ENCODE measurements at places on chromosomes 6 and 20. TPM values are rescaled to one million over a fixed set of nuclear protein-coding genes. Genes with fewer than 3 reads are reported as not detected.
A peak's percentile ranks its signal among the peaks of the same experiment; 100 is the strongest.

DNA sequence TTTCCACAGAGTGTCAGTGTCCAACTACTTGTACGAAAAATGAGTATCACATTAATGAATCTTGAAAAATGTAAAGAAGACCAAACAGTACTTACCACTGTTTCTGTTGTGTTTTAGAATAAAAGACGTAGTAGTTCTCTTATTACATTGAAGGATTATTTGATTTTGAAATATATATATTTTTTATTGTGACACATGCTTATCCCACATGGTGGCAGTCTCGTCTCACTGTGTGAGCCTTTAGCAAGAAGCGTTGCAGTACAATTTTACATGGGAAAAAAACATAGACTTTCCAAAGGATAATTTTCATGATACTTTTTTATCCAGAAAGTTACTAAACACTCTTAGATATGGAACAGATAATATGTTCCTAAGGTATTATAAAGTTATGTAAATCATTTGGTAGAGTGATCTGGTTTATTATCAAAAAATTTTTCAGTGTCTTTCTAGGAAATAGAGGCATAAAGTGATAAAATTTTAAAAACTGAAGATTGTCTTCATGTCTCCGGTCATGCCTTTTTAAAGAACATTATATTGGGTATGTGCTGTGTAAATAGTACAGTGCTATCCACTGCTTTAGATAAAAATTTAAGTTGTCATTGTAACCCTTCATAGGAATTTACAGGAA is 117.5 kb upstream of the SAMD5 start:
- peak; percentile 22 for DNase-seq

The CFB gene
- 2.2 TPM for total RNA-seq

The SNAP25 gene
- 3.5 TPM for total RNA-seq

- DNase-seq, result peak; percentile 6
Observed at GRCh38 chr6:154123155-154123956, 84.3 kb downstream of the OPRM1 start.

DNA sequence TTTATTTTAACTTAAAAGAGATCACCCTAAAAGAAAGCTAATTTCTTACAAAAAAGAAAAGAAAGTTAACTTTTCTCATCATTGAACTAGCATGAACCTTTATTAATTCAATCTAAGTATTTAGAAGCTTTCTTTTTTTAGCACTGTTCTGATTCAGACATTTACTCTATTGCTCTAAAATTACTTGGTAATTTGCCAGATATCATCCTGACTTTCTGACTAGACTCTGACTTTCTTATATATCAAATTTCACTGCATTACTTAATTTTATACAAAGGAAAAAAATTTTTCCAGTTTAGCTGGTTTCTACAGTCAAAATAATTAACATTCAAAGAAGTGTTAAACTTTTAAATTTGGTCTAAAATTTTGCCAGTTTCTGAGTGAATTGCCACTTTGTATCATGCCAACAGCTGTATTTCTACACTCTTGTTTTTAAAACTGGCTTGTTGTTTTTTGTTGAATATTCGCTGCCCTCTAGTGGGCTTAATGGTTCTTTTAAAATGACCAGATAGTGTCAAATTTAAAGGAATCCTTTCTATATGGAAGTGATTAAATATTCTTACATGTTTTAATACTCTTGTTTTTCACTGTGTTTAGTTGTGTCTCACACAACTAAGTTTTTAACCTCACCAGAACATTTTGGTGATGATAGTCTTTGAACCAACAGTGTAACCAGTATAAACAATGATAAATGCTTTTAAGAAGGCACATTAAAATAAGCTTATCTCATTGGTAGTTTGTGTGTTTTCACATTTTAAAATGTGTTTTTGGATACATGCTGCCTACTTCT is 102.0 kb downstream of the POPDC3 start:
- peak; percentile 12 for DNase-seq

The RAET1G gene
- total RNA-seq, result 0.79 TPM

The LTB gene
- total RNA-seq, result 1.6 TPM

- no peak for DNase-seq
Observed at GRCh38 chr20:37406010-37406998, 60.4 kb downstream of the SRC start.

- no peak for DNase-seq
Observed at GRCh38 chr6:159807150-159807858, 7.2 kb downstream of the PNLDC1 start.

The SCRT2 gene
- not detected for total RNA-seq

The SLC26A8 gene
- total RNA-seq, result 0.20 TPM

The POM121L2 gene
- total RNA-seq, result not detected

DNA sequence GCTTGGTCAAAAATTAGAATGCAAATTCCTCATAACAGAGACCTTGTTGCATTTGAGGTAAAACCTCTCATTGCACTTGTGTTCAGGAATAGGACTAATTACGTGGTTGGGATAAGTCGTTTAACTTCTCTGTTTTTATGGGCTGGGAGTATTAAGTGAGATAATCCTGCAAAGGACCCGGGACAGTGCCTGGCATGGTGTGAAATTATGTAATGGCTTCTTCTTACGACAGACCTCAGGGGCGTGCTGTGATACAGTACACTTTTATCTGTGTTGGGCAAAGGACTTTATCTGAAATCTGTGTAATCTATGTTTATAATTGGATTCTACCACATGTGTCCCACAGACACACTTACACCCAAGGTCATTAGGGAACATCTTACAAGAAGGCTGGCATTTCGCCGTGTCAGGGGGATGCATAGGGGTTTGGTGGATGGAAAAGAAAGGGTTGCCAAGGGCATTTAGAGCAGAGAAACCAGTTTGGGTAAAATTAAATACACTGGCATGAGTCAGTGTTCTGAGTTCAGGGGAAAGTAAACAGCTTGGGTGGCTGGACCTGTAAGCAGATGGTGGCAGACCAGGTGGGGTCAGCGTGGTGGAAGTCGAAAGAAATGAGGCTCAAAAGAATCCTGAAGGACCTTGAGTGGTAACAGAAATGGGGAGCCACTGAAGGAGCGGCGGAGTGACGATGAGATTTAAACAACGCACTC is 17.2 kb upstream of the RTF2 start:
- no peak for DNase-seq

- DNase-seq, result no peak
Observed at GRCh38 chr6:70520575-70520974, 46.2 kb upstream of the SDHAF4 start.

GRCh38 chr6:484086-484745 is 92.7 kb downstream of the IRF4 start:
- DNase-seq, result no peak

DNA sequence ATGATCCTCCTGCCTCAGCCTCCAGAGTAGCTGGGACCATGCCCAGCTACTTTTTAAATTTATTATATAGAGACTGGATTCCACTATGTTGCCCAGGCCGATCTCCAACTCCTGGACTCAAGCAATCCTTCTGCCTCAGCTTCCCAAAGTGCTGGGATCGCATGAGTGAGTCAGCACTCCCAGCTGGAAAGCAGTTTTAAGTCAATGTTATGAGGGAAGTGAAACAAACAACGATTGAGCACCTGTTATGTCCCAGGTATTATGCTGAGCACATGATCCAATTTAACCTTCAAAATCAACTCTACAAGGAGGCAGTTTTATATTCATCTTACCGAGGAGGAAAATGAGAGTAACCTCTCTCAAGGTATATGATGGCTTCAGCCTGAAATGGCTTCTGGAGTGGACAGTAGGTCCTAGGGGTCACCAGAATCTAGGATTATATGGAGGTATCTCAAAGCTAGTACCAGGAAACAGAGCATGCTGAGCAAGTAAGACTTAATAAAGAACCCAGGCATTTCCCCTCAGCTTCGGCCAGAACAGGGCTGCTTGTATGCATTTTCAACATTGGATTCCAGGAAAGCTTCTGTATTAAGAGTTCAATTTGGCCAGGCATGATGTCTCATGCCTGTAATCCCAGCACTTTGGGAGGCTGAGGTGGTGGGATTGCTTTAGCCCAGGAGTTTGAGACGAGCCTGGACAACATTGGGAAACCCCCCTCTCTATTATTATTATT is 55.0 kb downstream of the EDN1 start:
- DNase-seq, result no peak

The TGM3 gene
- total RNA-seq, result 16.6 TPM

DNA sequence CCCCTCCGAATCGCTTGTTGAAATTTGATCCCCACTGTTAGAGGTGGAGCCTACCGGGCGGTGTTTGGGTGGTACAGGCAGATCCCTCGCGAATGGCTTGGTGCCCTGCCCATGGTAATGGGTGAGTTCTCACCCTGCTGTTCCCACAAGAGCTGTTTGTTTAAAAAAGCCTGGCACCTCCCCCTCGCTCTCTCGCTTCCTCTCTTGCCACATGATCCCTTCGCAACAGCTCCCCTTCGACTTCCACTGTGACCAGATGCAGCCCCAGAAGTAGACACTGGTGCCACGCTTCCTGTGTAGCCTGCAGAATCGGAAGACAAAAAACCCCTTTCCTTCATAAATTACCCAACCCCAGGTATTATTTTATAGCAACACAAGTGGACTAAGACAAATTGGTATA is 292.2 kb upstream of the QKI start:
- DNase-seq, result no peak

DNA sequence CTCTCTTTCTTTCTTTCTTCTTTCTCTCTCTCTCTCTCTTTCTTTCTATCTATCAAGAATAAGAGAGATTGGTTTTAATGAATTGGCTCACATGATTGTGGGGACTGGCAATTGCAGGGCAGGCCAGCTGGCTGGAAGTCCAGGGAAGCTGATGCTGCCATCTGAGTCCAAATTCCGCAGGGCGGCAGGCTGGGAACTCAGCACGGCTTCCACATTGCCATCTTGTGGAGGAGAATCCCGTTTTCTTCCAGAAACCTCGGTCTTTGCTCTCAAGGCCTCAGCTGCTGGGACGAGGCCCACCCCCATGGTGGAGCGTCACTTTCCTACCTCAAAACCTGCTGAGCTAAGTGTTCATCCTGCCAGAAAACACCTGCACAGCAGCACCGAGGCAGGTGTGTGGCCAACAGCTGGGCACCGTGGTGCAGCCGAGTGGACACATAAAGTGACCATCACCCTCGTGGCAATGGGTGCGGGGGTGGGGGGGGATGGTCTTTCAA is 58.8 kb upstream of the SLCO4A1 start:
- no peak for DNase-seq

DNA sequence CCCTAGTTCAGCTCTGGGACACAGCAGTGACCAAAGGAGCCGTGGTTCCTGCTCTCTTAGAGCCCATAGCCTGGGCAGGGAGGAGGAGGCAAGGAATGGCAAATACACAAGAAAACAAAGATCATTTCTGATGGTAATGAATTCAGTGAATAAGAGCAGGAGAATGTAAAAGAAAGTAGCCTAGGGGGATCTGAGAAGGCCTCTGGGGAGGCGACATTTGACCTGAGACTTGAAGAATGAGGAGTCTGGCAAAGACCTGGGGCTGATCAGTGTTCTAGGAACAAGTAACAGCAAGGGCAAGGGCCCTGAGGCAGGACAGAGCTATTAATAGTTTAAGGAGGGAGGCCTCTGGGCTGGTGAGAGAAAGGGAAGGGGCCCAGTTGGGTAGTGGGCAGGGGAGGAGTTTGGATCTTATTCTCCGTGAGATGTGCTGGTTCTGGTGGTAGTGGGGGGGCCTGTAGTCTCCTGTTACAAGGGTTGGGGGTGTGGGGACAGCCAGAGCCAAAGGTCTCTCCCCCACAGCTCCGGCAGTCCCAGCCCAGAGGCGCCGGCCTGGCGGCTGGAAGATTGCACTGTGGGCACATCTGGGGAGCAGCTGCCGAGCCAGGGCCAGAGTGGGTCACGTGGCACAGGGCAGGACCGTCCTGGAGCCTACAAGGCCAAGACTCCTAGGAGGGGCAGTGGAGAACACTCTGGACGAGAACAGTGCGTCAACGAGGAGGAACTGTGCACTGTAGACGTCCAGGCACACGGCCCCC is 9.3 kb upstream of the ID1 start:
- DNase-seq, result peak; percentile 83

The TRIM31 gene
- not detected for total RNA-seq

The CCDC167 gene
- total RNA-seq, result 7.4 TPM

- DNase-seq, result no peak
Observed at GRCh38 chr6:83114164-83114563, 46.7 kb downstream of the DOP1A start.

- no peak for DNase-seq
Observed at GRCh38 chr6:24330137-24330732, 27.6 kb downstream of the DCDC2 start.

The TRIM40 gene
- not detected for total RNA-seq

The TAGAP gene
- total RNA-seq, result 4.5 TPM

GRCh38 chr6:5412017-5412416 is 150.7 kb downstream of the FARS2 start:
- no peak for DNase-seq

- DNase-seq, result no peak
Observed at GRCh38 chr20:17560344-17561074, 9.4 kb upstream of the DSTN start.

- no peak for DNase-seq
Observed at GRCh38 chr20:57922083-57922482, 212.3 kb upstream of the PMEPA1 start.

DNA sequence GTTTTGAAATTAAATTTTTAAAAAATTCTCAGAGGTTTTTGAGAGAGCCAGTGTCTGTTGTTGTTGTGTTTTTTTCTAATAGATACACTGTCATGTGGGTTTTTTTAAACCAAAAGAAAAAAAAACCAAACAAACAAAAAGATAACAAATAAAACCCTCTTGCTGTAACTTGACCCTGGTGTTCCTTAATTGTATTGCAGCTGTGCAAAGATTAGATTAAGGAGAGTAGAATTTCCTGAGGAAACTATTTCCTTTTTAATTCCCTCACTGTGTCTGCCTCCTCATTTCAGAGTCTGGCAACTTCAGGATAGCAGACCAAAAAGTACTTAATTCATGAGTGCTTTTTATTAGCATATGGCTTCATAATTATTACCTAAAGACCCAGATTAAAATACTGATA is 281.9 kb downstream of the EPM2A start:
- no peak for DNase-seq

GRCh38 chr6:21745543-21746337 is 152.2 kb downstream of the SOX4 start:
- DNase-seq, result no peak

DNA sequence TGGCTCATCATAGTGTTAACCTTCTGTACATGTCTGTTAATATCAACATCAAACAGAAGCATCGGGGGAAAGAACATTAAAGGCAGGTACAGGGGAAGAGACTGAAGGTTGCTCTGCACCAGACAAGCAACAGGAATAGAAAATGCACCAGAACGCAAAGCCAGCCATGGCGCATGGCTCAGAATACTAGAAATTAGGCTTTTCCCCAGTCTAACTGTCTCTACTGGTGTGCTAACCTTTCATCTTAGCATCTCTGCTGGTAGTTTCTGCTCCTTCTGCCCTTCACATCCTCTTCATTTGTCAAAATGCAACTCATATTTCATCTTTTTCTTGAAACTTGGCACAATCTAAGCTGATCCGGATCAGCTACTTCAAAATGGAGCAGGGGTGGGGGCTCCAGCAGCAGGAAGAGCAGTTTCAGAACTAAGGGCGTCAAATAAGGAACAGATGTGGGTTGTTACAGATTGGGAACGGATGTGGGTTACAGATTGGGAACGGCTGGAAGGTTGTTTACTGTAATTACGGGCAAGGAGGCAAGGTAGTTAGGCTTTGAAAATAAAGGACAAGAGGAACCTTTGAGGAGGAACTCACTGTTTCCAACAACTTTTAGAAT is 13.1 kb upstream of the RNASET2 start:
- DNase-seq, result peak; percentile 61
